GOT3 (cell line): ENCODE measurements at places on chromosomes 5 and 9.

DNA sequence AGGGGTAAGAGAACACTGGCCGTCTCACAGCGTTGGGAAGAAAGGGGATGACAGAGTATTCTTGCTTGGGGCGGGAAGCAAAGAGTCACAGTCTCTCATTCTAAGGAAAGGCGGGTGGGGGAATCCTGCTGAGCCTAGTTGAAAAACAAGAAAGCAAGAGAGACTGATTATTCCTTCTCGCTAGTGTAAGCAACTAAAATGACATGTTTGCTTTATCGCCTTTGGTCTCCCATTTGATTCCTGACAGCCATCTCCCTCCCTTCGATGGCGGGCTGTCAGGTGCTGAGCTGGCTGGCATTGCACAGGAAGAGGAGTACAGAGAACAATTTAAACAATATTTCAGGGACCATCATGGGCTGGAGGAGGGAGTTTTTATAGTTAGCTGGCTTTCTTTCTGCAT is 331.3 kb downstream of the ASTN2 start:
- no peak for DNase-seq

- DNase-seq: no peak
Observed at GRCh38 chr9:135372501-135373008, 107.0 kb upstream of the PPP1R26 start.

GRCh38 chr9:27866741-27867140 is 293.5 kb upstream of the C9orf72 start:
- DNase-seq: no peak

DNA sequence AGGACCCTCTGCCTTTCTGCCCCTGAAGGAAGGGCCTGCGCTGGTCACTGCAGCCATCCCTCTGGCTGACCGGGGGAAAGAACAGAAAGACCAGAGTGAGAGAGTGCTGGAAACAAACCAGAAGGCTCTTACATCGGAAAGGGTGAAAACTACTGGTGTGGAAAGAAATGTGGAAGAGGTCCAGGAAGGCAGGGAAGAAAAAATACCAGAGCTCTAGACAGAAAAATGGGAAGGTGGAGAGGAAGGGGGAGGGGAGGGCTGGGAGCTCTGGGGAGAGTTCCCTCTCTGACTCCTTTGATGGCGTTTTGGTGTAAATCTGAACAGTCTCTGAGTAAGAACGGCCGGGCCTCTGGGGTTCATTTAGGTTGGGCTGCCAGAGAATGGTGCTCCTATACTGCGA is 47.7 kb downstream of the COL23A1 start:
- DNase-seq: no peak

GRCh38 chr5:5615569-5615968 is 193.1 kb downstream of the ICE1 start:
- no peak for DNase-seq

DNA sequence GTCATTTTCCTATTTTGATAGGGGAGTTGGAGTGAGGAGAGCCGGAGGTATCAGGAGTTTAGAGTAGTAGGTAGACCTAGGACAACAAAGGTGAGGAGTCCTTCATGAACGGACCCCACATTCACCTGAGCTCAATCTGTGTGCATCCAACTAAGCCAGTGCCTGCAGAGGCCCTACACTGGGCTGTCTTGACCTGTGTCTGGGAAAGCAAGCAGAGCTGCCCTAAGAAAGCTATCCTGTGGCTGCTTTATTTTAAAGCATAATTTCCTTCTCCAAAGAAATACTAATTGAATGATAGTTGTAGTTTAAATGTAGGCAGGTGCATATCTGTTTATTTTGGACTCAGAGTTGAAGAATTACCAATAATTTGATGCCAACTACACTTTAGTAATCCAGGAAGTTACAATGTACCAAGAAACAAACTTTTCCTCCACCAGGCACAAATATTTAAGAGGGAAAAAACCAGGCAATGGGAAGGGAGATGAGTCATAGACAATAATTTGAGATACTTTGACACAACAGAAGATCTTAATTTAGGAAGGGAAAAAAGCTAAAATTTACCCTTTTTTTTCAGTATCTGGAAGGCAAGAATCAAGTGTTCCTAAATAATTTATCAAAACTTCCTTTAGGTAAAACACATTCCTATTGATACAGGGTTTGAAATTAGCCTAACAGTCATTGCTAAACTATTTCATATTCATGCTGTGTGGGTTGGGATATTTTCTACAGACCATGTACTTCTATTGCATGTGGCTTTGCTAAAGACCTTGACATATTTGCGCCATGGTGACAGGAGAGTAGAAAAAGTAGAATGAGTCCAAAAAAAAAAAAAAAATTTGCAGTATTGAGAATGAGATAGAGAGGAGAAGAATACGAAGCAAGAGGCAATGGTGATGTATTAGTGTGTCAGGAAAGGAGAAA is 376.6 kb upstream of the TUSC1 start:
- DNase-seq: no peak

GRCh38 chr9:29297592-29297991 is 1724.3 kb upstream of the C9orf72 start:
- DNase-seq: no peak

DNA sequence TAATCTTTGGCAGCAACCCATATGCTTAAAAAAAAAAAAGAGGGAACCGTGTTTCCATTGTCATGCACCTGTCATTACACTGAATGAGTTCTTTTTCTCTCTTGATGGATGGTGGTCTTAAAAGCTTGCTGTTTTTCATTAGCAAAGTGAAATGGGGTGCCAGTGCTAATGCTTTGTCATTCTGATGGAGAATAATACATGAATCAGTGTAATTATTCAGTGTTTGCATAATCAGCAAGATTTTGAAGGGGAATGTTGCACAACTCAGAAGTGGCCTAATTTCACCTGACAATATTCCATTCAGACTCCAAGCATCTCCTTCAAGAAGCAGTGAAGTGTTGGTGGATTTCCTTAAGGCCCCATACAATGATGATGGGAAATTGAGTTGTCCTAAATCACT is 38.1 kb downstream of the MAP1B start:
- no peak for DNase-seq

DNA sequence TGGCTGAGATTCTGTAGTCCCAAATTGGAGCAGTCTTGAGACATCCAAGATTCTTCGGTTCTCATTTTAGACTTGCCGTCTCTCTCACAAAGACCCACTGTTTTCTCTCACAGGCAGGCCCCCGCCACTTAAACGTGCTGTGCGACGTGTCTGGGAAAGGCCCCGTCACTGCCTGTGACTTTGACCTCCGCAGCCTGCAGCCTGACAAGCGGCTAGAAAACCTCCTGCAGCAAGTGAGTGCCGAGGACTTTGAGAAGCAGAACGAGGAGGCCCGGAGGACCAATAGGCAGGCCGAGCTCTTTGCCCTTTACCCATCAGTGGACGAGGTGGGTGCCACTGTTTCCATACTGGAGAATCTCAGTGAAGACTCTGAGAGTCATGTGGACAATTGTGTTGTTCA is 97.2 kb downstream of the DOCK8 start:
- no peak for DNase-seq

DNA sequence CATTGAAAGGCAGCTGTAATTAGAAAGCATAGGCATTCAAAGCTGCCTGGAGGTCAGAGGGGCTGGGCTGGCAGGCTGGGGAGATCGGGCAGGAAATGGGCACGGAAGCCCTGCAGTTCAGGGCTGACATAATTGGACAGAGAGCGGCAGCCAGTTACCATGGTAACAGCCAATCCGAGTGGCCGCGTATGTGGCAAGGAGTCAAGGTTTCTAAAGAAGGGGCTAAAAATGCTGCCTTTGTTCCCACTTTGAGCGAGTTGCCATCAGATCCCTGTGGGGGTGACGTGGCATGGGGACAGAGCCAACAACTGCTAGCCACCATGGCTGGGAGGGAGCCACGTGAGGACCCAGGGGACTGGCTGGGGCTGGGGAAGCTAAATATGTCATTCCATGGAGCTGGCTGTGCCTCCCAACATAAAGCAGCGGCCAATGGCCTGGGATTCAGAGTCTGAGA is 44.7 kb upstream of the NDFIP1 start:
- peak; percentile 82 for DNase-seq

DNA sequence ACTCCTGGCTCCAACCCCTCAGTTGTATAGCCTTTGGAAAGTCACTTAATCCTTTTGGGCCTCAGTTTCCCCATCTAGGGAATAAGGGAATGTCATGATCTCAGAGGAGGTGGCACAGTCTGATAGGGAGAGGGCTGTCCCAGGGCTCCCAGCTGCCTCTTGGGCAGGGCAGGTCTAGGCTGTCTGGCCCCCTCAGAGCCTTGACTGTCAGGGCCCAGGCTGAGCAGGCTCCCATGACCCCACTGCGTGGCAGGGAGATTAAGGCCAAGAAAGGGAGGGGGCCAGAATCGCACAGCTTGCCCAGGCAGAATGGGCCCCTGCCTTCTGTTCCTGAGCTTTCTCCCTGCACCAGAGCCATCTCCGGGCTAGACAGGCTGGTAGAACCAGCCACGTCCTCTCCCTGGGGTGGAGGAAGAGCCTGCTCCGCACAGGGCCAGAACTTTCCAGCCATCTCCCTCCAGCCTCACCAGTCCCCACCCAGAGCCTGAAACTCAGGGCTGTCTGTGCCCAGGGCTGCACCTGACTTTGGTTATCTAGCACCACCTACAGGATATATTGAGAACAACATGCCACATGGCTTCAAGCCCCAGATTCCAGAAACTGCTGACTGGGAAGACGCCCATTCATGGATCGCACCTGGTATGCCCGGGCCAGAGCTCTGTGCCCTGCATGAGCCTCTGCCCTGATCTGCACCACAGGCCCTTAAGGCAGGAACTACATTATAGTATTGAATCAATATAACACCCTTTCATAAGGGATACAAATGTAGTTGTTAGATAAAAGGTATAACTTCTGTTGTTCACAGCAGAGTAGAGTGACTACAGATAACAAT is 32.1 kb downstream of the NAIF1 start:
- DNase-seq: no peak

DNA sequence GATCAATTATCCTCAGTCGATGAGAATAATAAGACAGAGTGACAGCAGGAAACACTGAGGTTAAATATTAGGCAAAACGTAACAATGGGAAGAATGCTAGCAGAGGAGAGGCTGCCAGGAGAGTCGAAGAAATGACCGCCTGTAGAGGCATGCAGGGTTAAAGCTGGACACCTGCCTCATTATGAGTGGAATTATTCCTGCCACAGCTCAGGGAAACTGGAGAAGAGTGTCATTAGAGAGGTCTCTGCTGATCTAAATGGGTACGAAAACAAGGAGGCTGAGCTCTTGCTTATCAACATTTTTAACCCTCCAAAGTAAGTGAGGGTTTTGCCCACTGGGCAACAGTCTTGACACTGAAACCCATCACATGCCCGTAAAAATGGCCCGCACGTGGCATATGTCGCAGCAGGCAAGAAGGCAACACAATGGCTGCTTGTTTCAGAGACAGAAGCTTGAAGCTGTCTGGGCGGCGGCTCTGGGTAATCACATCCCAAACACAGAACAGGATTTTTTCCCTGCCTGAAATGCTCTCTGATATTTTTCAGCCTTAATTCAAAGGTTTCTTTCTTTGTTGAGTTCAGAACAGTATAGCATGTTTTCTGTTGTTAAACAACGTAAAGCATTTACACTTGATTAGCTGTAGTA is 118.7 kb downstream of the MED27 start:
- no peak for DNase-seq

DNA sequence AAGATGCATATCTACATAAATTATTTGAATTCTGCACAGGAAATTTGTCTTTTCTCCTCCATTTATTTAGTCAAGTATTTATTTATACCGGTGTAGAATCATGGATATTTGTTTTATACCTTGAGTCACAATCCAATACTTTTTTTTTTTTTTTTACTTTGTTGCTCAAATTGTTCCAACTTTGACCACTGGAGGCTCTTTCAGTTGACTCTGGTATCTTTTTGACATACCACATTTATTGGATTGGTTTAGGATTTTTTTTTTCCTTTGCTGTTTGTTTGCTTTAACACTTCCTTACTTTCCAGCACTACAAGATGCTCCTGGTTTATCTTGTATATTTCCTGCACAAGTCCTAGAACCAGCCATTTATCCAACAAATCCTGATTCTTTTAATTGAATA is 543.1 kb upstream of the RIOK2 start:
- DNase-seq: no peak

- no peak for DNase-seq
Observed at GRCh38 chr9:17470036-17470813, 108.6 kb upstream of the SH3GL2 start.

DNA sequence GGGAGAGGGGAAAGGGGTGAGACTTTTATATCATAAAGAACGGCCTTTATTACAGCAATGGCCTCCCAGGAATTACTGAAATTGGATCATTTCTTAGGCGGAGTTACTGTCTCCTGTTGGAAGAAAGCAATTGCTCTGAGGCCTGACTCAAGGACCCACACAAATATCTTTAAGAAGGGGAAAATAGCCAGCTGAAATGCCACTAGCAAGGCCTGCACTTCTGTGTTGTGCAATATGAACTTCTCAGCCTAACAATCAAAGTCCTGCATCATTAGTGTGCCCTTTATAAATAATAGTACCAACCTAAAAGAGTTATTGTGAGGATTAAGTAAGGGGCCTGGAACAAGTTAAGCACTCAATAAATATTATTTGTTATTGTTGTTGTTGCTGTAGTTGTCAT is 30.1 kb upstream of the TRIM32 start:
- no peak for DNase-seq

DNA sequence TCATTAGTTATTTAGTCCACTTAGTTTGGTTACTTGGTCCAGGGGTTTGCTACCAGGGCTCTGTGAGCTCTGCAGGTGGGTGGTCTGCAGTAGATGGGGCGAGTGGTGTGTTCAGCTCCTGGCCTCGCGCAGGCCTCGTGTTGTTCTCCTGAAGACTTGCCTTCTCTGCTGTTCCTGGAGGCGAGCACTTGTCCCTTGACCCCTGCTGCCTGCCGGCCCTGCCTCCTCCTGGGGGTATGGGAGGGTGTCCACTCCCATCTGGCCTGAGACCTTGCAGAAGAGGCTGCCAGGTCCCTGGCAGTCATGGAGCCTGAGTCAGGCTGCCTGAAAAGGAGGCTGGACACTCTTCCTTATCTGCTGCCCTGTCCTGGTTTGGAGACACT is 137.0 kb downstream of the CACNA1B start:
- no peak for DNase-seq

GRCh38 chr5:3599226-3600105 is 3.8 kb downstream of the IRX1 start:
- DNase-seq: no peak

DNA sequence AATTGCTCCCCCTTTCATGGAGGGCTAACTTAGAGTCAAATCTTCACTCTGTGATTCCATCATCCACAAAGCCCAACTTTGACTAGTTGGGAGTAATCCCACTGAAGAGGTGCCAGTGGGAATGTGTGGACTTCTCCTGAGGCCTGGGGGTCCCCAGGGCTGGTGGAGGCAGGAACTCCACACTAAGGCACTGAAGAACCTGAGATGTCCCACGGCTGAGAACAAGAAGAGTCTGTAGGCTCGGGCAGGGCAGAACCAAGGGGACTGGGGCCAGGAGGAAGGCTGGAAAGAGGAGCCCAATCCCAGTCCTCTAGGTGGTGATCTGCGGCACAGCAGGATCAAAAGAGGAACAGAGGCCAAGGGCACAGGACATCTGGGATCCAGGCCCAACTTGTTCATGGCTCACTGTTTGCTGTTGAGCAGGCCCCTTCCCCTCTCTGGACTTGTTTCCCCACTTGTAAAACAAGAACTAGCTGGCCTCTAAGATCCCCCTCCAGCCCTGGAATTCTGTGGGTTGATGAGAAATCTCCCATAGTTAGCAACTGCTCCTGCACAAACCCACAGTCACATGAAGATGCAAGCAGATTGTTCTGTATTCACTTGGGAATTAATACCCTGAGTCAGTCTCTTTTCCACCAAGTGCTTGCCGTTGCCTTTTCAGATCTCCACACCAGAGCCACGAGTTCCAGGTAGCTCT is 32.7 kb upstream of the ALDH1B1 start:
- DNase-seq: no peak
